Urinary bladder (tissue), 4 donors: ENCODE measurements at places on chromosomes 2 and 18.

DNA sequence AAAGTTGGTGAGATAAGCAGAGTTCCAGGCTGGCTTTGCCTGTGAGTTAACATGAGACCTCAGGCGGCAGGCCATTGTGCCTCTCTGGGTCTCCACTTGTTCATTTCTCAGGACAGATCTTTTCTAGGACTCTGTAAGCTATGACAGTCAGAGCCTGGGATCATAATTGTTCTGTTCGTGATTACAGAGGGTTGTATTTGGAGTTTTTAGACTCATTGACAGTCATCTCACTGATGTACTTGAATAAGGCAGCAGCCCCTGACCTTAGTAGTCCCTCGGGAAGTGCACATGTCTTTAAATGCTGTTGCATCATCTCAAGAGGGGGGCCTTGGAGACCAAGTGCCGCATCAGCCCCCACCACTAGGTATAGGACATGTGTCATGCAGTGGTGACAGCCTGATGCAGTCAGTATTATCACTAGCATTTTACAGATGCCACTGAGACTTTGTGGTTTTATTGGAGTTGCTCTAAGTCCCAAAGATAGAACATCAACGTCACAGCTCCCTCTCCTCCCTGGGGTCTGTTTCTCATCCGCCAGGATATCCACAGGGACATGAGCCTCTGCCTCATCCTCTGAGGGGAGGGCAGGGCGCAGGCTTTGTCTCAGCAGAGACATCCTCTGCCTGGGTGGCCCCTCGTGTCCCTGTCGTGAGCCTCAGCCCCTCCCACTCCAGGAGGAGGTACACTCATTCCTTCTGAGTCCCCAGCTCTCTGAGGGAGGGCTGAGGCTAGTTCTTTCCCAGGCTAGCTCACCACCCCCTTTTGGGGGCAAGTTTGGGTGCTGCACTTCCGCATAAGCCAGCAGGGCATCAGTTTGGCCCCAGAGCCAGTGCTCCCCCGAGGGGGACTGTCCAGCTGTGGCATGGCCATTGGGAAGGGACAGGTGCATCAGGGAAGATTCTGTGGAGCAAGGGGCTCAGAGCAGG, 14.1 kb downstream of the GLI2 start:
- no peak for DNase-seq

DNA sequence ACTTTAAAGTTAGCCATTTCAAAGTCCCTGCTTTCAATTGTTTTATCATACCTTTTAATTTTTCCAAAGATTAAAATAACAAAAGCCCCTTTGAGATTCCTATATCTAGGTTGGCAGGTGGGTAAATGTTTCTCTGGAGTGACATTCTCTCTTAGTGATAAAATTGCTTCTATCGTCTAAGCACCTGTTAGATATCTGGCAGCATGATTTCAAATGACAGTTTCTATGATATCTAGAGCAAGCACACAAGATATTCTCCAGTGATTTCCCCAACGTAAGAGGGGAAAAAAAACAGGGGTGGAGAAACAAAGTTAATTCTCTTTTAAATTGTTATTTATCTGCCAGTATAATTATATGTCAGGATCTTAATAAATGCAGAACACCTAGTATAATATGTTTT, 610.2 kb downstream of the DSC3 start:
- no peak for DNase-seq

GRCh38 chr2:45585267-45585861, 25.7 kb downstream of the SRBD1 start:
- DNase-seq = no peak

GRCh38 chr2:2191110-2191707, 139.9 kb downstream of the MYT1L start:
- DNase-seq = no peak

DNA sequence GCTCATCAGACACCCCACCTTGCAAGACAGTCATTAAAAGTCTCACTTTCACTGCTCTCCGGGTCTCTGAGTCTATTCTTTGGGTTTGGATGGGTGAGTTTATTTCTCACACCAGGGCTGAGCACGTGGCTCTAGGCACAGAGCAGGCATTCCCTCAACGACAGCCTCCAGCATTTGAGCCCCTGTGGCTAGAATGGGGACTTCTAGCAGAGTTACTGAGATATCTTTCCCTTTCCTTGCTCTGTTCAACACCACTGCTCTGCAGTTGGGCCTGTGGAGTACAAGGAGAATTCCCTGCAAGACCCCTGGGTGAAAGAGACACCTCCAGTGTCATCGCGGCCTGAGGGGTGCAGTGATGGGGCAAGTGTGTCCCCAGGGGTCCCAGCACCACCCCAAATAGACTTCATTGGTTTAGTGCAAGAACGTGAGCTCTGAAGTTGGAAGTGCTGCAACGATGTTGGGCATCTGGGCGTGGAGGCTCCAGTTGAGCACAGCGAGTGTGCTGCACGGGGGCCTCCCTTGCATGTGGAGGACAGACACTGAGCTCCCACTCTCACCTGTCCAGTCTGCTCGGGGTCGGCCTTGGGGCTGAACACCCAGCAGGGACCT, 184.1 kb upstream of the HS6ST1 start:
- DNase-seq = no peak

- DNase-seq = no peak
Observed at GRCh38 chr2:168649562-168649961, 152.9 kb upstream of the NOSTRIN start.

- no peak for DNase-seq
Observed at GRCh38 chr18:24234330-24234729, 95.5 kb downstream of the CABYR start.

DNA sequence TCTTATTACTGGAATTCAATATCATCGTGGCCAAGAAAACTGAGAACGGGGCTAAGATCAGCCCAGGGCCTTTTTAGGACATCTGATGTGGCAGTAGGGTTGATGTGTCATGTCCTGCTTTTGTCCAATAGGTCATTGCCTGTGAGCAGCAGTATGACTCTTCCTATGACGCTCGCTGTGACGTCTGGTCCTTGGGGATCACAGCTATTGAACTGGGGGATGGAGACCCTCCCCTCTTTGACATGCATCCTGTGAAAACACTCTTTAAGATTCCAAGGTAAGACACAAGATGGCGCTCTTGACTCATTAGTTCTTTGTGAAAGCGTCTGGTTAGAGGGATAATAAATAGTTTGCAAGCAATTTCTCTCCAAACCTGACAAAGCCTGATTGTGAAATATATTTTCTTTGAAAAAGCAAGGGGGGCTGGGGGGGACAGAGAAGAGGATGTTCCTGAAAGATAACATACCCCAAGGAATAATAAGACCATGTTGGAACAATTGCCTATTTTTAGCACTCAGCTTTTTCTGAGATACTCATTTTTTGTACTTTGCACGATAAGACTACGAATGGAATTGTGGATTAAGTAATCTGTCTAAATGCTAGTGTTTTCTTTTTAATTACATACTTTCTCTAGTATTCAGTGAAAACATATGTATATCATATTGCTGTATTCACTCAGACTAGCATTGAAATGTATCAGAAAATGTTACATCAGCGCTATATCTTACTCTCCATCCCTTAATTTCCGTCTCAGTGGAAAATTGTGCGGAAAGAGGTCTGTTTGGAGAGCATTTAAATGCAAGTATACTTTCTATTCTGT, 58.1 kb downstream of the MYO3B start:
- DNase-seq = no peak

DNA sequence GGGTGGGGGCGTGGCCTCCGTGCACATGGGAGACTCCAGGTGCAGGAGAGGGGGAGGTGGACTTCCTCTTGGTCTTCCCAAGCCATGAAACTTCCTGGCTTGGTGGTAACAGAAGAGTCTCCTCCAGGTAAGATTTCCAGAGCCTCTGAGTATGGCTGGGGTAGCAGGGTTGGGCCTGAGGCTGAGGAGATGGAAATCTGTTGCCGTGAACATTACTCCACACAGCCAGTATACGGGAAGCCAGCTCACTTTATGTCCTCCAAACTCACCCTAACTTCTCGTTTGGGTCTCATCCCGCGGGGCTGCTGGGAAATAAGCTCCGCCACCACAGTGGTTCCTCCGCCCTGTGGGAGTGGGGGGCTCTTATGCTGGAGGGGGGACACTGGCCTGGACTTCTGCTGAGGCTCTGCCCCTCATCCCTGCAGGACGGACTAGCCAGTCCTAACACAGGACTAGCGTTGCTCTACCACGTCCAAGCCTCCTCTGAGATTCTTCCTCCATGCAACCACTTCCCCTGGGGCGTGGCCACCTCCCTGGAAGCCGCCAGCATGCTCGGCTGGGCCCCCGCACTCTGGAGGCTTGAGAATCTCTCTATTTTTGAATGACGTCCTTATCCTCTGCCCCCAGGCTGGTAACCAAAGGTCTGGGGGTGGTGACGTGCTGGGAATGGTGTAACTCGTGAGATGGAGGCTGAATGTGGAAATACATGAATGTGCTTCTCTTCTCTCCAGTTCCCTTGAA, 777 bp upstream of the RAB17 start:
- no peak for DNase-seq

- no peak for DNase-seq
Observed at GRCh38 chr18:73797419-73797818, 350.2 kb downstream of the FBXO15 start.

DNA sequence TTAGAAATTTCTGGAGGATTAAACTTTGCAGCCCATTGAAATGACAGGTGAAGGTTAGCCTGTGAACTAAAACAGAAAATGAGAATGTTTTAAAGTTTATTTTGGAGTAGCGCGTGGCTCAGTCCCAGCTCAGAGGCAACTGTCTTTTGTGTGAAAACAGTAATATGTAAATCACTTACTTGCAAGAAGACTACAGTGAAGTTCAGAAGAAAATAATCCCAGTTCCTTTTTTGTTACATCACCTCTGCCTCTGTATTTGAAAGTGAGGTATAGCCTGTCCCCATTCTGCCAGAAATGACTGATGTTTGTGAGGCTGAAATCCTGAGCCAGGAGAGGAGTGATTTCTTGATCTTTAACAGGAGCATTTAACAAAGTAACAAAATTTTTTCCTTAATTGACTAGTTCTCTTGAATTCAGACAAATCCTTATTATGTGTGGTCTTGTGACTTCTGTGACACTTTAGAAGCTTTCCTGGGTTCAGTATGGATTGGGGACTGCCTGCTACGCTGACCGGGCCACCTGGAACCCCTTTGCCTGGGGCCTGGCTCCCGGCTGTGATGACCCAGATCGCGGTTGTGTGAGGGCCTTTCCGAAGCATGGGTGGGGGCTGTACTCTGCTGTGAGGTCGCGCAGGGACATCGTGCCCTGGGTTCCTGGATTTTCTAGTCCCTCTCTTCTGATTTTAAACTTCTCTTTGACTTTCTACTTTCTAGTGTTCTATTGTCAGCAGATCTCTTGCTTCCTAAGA, 24.3 kb downstream of the TRAPPC12 start:
- no peak for DNase-seq

DNA sequence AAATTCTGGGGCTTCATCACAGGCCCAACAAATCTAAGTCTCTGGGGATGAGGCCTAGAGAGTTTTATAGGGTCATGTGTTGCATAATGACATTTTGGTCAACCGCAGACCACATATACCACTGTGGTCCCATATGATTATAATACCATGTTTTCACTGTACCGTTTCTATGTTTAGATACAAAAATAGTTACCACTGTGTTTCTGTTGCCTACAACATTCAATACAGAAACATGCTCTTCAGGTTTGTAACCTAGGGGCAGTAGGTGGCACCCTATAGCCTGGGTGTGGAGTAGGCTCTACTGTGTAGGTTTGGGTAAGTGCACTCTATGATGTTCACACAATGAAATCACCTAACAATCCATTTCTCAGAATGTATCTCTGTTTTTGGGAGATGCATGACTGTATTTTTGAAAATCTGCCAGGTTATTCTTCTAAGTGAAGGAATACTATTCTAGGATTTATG, 485.2 kb downstream of the PTPRM start:
- no peak for DNase-seq

GRCh38 chr18:26383454-26384270, 157.4 kb downstream of the TAF4B start:
- DNase-seq = no peak

- DNase-seq = no peak
Observed at GRCh38 chr2:85547089-85547858, 8.3 kb downstream of the MAT2A start.

- no peak for DNase-seq
Observed at GRCh38 chr2:32375228-32375892, 18.5 kb downstream of the BIRC6 start.

GRCh38 chr2:64640153-64641044, 13.3 kb downstream of the SERTAD2 start:
- DNase-seq = no peak

DNA sequence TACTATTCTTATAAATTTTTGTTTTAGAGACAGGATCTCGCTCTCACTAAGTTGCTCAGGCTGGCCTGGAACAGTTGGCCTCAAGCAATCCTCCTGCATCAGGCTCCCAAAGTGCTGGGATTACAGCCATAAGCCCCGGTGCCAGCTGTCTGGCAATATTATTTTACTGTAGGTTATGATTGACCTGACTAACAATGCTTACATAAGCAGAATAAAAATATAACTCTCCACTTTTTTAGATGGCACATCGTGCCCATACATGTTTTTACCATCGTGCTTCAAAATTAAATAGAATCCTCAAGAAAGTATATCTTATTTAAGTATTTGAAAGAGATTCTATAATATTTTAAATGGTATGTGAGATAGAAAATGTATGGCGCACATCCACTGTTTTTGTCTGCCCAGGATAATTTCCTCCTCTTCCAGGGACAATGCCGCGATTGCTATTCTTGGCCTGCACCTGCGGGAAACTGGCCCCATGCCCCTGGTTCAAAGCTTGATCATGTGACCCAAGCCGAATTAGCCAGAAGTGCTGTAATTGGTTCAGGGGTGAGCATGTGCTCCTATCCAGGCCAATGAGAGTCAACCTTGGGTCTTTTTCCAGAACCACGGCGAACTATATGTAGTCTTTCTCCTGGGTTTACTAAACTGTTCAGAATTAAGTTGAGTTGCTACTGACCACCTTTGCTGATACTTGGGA, 38.3 kb upstream of the GREB1L start:
- DNase-seq = no peak

GRCh38 chr2:234958746-234959395, 7.1 kb downstream of the SH3BP4 start:
- DNase-seq = no peak

DNA sequence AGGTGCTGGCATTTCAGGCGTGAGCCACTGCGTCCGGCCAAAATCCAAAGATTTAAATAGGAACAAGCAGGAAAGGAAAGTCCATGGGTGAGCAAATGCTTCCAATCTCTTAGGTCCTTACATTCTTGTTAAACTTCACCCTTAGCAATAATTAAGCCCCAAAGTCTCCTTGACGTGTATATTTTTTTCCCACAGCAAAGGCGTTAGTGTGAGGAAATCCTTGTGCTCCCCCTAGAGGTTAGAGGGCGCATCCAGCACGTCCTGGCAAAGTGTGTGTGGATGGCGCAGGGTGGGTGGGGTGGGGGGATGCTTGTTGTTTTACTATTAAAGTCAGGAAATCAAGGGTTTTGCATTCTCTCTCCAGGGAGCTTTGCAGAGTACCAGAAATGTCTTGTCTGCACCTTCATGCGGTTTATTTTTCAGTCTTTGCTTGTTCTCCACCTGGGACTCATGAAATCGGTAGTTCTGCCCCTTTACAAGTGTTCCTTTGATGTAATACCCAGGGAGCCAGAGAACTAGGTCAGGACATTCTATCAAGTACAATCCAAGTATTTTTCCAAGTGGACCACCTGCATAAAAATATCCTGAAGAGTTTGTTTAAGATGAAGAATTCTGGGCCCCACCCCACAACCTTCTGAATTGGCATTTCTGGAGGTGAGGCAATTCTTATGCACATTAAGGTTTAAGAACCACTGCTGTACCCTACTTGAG, 22.2 kb upstream of the ITSN2 start:
- DNase-seq = no peak
